ENCODE measurements at places on chromosomes 16 and 17.

- H3K4me3 ChIP-seq, result no peak overlapping the region
- H3K36me3 ChIP-seq, result no peaks in the 10 kb centered on the region
- DNase-seq, result no peak
- no peaks in the 10 kb centered on the region for H3K27me3 ChIP-seq
- H3K27ac ChIP-seq, result no peak overlapping the region
- H3K4me1 ChIP-seq, result no peaks in the 10 kb centered on the region
Observed at GRCh38 chr16:85883813-85884212, 15.1 kb upstream of the IRF8 start.

DNA sequence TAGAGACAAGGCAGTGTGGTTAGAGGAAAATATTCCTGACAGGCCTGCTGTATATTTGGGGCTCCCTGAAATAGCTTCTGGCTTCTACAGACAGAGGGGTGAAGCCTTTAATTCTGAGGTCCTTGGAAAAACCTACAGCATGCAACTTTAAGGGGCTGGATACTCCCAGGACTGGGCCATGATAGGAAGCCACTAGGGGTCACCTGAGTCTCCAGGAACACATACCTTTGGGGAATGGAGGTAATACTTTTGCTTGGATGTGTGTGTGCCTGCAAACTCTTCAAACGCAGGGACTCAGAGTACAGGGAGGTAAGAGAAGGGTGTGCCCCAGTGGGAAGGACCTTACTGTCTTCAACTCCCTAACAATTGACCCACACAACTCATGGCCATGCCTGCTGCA is 4.1 kb downstream of the ASIC2 start:
- H3K36me3 ChIP-seq, result no peaks in the 10 kb centered on the region
- no peak overlapping the region for H3K27ac ChIP-seq
- peaks cover 5% of the 10 kb centered on the region for H3K4me1 ChIP-seq
- H3K27me3 ChIP-seq, result no peaks in the 10 kb centered on the region

- peaks cover 3% of the 10 kb centered on the region for H3K4me1 ChIP-seq
- H3K27me3 ChIP-seq, result no peaks in the 10 kb centered on the region
- no peak overlapping the region for H3K4me3 ChIP-seq
- no peaks in the 10 kb centered on the region for H3K36me3 ChIP-seq
- no peak for DNase-seq
Observed at GRCh38 chr16:4593086-4593485, 21.6 kb downstream of the UBALD1 start.

GRCh38 chr17:34252444-34253138 is 2.5 kb upstream of the CCL2 start:
- peak overlapping the region; percentile 81 for H3K27ac ChIP-seq
- H3K4me1 ChIP-seq, result peaks cover 32% of the 10 kb centered on the region
- DNase-seq, result no peak
- peaks cover 9% of the 10 kb centered on the region for H3K27me3 ChIP-seq
- H3K36me3 ChIP-seq, result no peaks in the 10 kb centered on the region

DNA sequence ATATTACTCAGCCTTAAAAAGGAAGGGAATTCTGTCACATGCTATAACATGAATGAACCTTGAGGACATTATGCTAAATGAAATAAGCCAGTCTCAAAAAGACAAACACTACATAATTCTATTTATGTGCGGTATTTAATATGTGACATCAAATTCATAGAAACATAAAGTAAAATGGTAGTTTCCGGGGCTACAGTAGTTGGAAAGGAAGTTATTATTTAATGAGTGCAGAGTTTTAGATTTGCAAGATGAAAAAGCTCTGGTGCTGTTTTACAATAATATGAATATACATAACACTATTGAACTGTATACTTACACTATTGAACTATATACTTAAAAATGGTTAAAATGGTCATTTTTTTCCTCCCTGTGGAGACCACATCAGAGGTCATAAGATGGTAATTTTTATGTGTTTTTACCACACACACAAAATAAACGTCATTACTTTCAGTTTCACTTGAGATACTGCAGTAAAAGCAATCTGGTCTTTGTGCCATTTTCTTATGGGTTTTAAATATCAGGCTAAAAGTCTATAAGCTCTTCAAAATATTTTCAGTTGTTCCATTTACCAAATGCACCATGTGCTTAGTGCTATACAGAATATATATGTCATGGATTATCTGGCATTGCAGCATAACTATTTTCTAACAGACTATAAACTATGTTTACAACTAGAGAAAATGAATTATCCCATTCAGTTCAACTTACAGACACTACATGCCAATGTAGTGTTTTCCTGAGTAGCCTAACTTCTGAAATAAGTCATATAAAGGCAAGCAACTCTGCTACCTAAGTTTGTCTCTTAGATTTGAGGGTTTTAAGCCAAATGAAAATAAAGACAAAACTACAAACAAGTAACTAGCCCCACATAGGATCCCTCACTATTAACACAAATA is 90.9 kb downstream of the SPAG9 start:
- H3K4me1 ChIP-seq, result peaks cover 16% of the 10 kb centered on the region
- no peaks in the 10 kb centered on the region for H3K27me3 ChIP-seq
- H3K36me3 ChIP-seq, result no peaks in the 10 kb centered on the region
- DNase-seq, result no peak
- peak overlapping the region; percentile 56 for H3K27ac ChIP-seq
- H3K4me3 ChIP-seq, result no peak overlapping the region

DNA sequence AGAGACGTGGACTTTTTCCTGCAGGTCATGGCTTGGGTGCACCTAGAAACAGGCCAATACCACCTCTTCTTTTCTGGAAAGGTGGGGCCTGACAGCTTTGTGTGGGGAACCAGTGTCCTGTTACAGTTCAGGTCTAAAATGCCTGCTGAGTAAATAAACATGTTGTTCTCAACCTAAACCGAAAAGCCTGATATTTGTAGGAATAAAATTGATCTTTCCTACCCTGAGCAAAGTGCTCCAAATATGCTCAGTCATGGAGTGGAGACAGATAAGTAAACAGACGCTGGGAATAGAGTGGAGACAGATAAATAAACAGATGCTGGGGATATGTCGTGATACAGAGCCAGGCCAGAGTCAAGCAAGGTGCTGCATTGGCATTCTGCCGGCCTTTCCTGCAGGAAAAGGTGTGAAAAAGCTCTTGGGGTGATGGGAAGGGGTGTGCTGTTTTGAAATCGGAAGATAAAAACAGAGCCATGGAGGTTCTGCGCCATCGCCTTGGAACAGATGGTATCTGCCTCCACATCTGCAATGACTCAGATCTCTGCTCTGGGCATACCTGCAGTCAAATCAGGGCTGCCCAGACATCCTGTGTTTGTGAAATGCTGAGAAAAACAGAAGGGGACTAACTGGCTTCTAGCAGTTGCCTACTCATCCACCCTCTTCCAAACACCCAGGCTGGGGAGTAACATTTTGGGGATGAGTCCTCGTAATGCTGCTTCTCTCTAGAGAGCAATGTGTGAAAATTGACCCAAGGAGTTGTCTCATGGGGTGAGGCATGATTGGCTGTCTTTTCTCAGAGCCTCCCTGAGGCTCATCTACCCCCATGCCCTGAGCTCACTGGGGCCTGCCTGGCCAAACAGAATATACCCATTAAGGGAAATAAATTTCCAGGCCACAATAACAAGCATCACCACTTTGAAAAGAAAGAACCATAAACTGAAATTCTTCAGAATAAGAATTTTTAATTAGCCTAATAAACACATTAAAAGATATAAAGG is 16.8 kb upstream of the TRPV2 start:
- DNase-seq, result no peak
- H3K27me3 ChIP-seq, result no peaks in the 10 kb centered on the region
- no peaks in the 10 kb centered on the region for H3K36me3 ChIP-seq
- H3K4me1 ChIP-seq, result no peaks in the 10 kb centered on the region
- no peak overlapping the region for H3K27ac ChIP-seq

DNA sequence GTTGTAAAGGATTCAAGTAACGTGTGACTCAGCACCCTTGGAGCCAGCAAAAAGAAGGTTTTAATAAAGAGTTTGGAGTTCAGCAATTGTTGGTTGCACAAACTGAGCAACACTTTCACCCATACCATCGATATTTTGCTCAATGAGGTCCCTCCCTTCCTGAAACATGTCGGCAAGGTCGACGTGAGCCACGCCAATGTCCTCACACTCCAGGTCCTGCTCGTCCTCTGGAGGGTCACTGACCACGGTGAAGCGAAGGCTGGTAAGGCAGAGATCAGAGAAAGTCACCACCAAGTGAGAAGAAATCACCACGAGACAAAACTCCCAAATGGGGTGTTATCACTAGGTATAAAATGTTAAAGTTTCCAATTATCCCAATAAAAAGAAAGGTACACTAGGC is 98.3 kb downstream of the RPGRIP1L start:
- no peak overlapping the region for H3K4me3 ChIP-seq
- no peaks in the 10 kb centered on the region for H3K36me3 ChIP-seq
- no peak for DNase-seq
- H3K27ac ChIP-seq, result no peak overlapping the region
- H3K27me3 ChIP-seq, result no peaks in the 10 kb centered on the region

DNA sequence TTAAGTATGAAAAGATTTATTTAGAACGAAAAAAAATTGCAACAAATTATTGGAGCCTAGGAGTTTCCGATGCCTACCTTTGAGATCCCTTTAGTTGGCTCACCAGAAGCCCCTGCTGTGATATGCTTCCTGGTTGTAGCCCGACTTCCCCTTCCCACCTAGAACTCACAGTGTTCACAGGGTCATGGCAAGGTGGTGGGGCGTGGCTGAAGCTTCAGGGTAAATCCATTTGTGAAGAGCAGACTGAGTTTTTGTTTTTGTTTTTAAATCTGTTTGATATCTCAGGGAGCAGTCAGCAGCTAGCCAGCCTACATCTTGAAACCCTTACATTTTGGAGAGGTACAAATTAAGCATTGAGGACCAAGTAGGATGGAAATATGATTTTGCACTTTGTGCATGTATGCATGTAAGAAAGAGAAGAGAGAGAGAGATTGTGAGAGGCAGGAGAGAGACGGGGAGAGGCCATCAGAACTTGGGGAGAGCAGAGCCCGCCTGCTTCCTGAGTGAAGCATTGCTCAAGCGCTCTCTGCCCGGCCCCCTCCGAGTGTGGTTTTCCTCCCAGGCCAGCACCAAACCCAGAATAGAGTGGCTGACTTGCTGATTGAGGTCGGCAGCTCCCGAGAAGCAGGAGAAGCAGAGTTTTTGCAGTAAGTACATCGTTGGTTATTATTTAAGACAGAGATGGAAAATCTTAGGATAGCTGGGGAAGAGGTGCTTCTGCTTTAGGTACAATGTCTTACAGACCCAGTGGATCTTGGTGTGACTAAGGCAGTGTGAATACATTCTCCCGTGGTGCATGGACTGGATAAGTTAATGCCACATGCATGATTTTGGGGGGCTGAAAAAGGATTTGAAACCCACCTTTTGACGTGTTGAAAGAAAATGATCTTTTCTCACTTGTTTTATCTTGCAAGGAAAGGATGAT is 64.2 kb downstream of the SPECC1 start:
- no peaks in the 10 kb centered on the region for H3K4me1 ChIP-seq
- no peaks in the 10 kb centered on the region for H3K27me3 ChIP-seq
- DNase-seq, result no peak
- H3K36me3 ChIP-seq, result no peaks in the 10 kb centered on the region
- peak overlapping the region; percentile 26 for H3K4me3 ChIP-seq
- no peak overlapping the region for H3K27ac ChIP-seq

- peaks cover 99% of the 10 kb centered on the region for H3K36me3 ChIP-seq
- no peak overlapping the region for H3K27ac ChIP-seq
- H3K27me3 ChIP-seq, result no peaks in the 10 kb centered on the region
- no peak overlapping the region for H3K4me3 ChIP-seq
Observed at GRCh38 chr17:30253312-30253711, 17.8 kb upstream of the SLC6A4 start.

- H3K27ac ChIP-seq, result no peak overlapping the region
- H3K4me3 ChIP-seq, result no peak overlapping the region
- peaks cover 22% of the 10 kb centered on the region for H3K4me1 ChIP-seq
- H3K36me3 ChIP-seq, result peaks cover 24% of the 10 kb centered on the region
- no peak for DNase-seq
Observed at GRCh38 chr16:16045296-16045695, 95.9 kb downstream of the ABCC1 start.

GRCh38 chr16:29811170-29811895 is 660 bp upstream of the PRRT2 start:
- peak overlapping the region; percentile 95 for H3K27ac ChIP-seq
- peaks cover 11% of the 10 kb centered on the region for H3K36me3 ChIP-seq
- DNase-seq, result no peak
- H3K4me1 ChIP-seq, result peaks cover 86% of the 10 kb centered on the region
- H3K4me3 ChIP-seq, result peak overlapping the region; percentile 51
- peaks cover 17% of the 10 kb centered on the region for H3K27me3 ChIP-seq

DNA sequence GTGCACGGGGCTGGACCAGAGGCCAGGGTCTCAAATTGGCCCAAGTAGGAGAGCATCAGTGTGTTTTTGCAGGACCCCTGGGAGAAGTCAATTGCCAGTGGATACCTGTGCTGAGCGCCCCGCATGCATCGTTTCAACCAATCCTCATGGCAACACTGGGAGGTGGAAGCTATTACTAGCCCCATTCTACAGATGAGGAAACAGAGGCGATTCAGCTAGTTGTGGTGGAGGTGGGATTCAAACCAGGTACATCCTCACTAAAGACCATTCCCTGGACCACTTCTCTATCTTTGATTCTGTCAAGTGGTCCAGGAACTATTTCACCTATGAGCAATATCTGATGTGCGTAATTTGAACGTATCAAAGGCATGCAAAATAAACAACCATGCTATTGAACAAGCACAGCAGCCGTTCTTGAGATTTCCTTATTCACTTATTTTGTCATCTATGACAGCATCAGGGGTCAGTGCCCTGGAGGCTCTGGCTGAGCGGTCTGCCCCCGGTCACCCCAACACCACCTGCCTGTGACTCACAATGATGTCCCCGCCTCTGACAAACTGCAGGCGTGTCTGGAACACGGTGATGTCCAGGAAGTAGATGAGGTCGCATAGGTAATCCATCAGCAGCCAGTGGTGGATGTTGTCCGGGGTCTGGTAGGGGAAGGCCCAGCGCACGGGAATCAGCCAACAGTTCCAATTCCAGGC is 54.0 kb downstream of the CNGB1 start:
- H3K36me3 ChIP-seq, result no peaks in the 10 kb centered on the region
- no peaks in the 10 kb centered on the region for H3K27me3 ChIP-seq
- no peak overlapping the region for H3K27ac ChIP-seq

GRCh38 chr16:19704321-19705145 is 13.5 kb downstream of the KNOP1 start:
- H3K27ac ChIP-seq, result peak overlapping the region; percentile 87
- no peak for DNase-seq

DNA sequence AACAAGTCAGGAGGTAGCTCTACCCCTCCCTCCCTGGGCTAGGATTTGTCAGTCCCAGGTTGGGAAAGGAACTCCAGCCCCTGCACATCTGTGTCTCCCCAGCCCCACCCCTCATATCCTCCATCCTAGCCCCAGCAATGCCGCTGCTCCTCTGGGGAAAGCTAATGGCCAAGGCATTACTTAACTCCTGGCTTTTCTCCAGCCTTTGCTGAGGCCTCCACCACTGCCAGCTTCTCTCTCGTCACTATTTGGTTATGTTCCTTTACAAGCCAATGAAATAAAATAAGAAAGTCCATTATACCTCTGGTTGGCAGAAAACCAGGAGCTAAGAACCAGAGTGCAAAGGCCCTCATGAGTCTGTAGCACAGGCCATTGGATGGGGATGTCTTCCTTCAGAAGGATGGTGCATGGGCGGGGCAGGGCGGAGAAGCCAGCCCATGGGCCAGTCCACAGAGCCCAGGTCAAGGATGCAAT is 171.0 kb downstream of the CCDC182 start:
- no peak overlapping the region for H3K27ac ChIP-seq
- H3K36me3 ChIP-seq, result no peaks in the 10 kb centered on the region
- H3K4me3 ChIP-seq, result no peak overlapping the region
- no peaks in the 10 kb centered on the region for H3K27me3 ChIP-seq

- peak within 1 kb of the TSS; percentile 97 for H3K27ac ChIP-seq
- H3K4me3 ChIP-seq, result peak within 1 kb of the TSS; percentile 99
- peaks cover 12% of the 10 kb centered on the region for H3K36me3 ChIP-seq
- H3K4me1 ChIP-seq, result peaks cover 60% of the 10 kb centered on the region
- H3K27me3 ChIP-seq, result no peaks in the 10 kb centered on the region
Observed at GRCh38 chr16:30075503-30076275, at the start of gene PPP4C. Gene PPP4C, plus strand, starts transcription at chr16:30075994. Its CDS starts 384 bp downstream, at chr16:30076378.
